ENCODE measurements at places on chromosomes 4 and X.
A peak's percentile ranks its signal among the peaks of the same experiment; 100 is the strongest.

DNA sequence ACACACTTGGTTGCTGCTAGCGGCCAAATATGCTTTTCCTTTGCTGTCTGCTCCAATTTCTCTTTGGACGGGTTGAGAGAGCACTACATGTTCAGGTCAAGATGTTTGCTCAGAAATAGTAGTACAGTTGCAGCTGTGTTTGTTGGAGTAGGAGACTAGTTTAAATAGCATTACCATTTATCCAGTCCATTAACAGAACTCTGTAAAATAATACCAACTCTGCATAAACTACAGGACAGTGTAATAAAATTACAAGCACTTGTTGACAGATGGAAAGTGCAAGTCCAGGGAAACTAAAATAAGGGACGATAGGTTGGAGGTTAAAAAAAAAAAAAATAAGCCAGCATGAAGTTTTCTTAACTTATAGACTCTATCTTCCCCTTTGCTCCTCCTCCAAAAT lies 20.2 kb downstream of the SLIT2 start:
- no peak for DNase-seq

DNA sequence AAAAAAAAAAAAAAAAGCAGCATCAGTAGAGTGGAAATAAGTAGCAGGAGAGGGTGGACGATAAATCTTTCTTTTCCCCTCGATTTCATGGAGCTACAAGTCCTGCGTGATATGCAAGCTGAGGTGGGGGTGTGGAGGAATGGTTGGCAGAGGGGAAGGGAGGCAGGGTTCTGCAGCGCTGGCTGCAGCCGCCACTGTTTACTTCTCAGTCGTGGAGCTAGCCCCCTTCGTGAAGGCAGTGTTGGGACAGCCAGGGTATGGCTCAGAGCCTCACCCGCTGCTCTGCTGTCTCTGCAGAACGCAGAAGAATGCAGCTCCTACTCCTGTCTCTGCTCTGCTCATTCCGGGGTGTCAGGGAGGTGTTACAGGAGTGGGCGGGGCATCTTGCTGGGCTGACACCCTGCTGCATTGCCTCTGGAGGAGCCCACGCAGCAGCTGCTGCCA lies 140.6 kb downstream of the GPM6A start:
- DNase-seq = no peak

DNA sequence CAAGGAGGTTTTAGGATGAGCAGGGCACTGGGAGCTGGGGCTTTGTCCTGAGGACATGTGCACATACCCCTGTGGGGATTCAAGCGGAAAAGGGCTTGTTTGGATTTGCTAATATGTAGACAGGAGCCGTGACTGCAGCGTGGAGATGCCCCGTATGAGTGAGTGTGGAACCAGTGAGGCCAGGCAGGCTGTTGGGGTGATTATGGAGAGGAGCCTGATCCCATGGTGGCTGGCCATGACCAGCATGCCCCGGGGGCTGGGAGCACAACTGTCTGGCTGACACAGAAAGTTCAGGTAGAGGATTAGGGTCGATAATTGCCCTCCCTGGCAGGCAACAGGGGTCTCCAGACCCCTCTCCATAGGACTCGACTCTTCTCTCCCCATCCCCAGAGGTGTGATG lies 68.8 kb upstream of the STX18 start:
- no peak for DNase-seq

- DNase-seq = no peak
These were observed 103.1 kb downstream of the CHIC2 start for GRCh38 chr4:53961351-53961750.

GRCh38 chr4:6873291-6873690 lies 36.3 kb upstream of the TBC1D14 start:
- DNase-seq = peak; percentile 28

GRCh38 chr4:185120631-185120946 lies 22.5 kb upstream of the SLC25A4 start:
- no peak for DNase-seq

- DNase-seq = peak; percentile 1
These were observed 1115.5 kb downstream of the NLGN4X start for GRCh38 chrX:5113128-5113527.

- no peak for DNase-seq
These were observed 423.3 kb upstream of the TENM3 start for GRCh38 chr4:181819946-181820345.

DNA sequence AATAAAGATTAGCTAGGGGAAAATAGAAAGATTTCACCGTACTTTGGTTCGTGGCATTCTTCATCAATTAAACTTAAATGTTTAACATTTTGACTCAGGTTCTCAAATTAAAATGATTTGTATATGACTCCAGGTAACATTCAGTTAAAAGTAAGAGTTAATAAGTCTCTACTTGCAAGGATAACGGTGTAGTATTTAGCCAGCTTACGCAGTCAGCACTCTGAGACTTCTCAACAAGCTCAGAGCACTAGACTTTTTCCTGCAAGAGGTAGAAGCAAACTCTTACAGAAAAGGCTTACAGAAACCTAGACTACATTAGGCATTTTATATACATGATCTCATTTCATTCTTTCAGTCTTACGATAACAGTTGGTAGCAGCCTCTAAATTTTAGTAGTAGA lies 96.4 kb upstream of the PPARGC1A start:
- no peak for DNase-seq

DNA sequence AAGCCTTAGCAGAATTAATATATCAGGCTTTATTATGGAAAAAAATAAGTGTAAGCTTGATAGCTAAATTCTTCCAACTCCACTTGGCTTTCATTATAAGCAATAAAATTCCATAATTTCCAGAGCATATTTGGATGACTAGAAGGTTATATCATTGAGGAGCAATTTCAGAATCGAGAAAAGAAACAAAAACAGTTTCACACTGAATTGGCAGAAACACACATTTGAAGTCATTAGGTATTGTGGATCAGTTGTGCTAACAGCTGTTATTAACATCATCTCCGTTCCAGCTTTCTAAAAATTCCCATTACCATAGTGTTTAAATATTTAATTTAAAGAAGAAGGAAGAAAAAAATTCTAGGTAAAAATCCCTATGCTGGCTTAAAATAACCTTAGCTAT lies 92.6 kb downstream of the ANTXR2 start:
- DNase-seq = no peak

- no peak for DNase-seq
These were observed 68.6 kb downstream of the RGS12 start for GRCh38 chr4:3361406-3361805.

- peak; percentile 44 for DNase-seq
These were observed 139.1 kb downstream of the VEGFC start for GRCh38 chr4:176653401-176654220.

DNA sequence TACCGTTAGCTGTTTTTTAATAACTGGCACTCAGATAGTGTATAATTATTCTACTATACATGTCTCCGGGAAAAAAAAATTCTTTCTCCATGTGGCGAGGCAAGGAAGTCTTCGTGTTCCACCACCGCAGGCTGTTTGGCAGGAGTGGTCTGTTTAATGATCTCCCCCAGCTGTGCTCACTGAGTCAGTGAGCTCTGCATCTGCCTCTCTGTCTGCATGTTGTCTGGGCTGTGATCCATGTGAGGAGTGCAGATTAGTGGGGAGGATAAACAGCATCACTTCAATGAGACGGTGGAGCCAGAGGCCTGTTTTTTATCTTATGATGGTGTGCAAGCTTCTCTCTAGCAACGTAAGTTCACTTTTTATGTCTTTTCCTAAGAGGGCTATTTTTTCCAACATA lies 69.8 kb downstream of the RPS3A start:
- peak; percentile 98 for DNase-seq

GRCh38 chrX:41827886-41828285 lies 95.5 kb downstream of the CASK start:
- DNase-seq = peak; percentile 81

GRCh38 chrX:44674906-44675305 lies 132.2 kb upstream of the FUNDC1 start:
- no peak for DNase-seq

DNA sequence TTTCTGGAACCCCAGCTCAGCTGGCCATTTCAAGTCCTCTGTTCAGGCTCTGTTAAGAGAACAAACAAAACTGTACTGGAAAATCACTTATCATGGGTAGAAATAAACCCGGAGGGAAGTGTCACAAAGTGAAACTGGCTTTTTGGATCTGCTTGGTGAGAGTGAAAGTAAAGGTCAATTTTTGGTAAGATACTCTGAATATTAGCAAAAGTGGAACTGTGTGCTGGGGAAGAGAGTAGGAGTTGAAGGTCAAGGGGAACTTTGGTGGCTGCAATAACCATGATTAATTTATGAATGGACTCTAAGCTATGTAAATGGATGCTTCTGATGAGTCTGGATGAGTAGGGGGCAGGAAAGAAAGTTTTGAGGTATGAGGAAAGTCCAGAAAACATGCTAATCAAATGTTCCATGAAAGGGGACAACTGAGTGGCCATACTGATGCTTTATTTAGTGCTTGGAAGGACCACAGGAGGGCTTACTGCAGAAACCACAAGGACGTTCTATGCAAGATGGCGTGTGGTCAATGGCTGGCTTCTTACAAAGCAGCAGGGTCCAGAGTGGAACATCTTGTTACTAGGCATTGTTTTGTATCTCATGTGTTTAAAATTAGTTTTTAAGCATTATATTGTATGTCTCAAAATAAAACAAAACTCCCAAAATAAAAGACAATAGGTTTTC lies 36.8 kb upstream of the TNIP3 start:
- no peak for DNase-seq

DNA sequence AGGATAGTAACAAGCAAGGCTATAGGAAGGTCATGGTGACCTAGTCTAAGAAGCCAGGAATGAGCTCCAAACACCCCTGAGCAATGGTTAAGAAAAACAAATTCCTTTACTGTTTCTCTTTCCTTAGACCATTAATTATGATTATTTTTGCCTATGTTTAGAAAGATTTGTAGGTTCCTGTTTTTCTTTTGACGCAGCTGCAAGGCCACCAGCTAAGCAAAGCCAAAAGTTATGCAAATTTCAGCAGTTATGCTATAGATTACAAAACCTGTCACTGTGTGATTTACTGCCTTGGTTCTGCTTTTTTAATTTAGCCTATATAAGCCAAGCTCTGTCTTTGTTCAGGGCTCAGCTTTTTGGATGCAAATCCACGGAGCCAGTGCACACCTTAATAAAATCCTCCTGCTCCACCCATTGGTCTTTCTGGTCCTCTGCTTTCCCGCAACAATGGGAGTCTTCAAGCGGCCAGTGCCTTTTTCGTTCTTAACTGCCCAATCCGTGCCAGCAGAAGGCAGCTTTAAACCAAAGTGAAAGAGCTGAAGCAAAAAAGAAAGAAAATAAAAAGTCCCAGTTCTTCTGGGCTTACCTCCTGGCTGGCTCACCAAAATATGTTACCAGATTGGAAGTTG lies 1.4 kb upstream of the CEP135 start:
- peak; percentile 80 for DNase-seq

DNA sequence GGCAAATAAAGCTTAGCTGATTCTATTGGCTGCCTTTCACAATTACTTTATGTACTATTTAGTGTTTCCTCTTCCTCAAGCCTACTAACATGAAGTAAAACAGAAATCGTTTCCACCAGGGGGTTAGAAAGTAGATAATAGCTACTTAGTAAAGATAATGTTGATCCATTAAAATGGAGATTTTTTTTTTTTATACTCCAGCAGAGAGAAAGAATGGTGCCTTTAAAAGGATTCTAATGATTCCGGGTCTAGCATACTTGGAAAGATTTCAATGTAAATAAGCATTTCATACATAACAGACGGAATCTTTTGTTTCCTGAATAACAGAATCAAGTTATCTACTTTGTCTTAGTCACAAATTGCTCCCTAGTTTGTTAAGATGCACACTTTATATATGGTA lies 37.1 kb downstream of the GK start:
- DNase-seq = no peak

GRCh38 chr4:80091184-80091583 lies 18.2 kb upstream of the ANTXR2 start:
- no peak for DNase-seq

DNA sequence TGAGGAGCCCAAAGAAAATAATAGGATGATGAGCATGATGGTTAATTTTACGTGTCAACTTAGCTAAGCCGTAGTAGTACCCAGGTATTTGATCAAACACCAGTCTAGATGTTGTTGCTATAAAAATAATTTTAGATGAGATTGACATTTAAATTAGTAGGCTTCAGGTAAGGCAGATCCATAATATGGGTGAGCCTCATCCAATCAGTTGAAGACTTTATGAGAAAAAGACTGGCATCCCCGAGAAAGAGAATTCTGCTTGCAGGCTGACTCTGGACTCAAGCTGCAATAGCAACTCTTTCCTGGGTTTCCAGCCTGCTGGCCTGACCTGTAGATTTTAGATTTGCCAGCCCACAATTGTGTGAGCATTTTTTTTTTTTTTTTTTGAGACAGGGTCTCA lies 192.8 kb upstream of the LNX1 start:
- no peak for DNase-seq

DNA sequence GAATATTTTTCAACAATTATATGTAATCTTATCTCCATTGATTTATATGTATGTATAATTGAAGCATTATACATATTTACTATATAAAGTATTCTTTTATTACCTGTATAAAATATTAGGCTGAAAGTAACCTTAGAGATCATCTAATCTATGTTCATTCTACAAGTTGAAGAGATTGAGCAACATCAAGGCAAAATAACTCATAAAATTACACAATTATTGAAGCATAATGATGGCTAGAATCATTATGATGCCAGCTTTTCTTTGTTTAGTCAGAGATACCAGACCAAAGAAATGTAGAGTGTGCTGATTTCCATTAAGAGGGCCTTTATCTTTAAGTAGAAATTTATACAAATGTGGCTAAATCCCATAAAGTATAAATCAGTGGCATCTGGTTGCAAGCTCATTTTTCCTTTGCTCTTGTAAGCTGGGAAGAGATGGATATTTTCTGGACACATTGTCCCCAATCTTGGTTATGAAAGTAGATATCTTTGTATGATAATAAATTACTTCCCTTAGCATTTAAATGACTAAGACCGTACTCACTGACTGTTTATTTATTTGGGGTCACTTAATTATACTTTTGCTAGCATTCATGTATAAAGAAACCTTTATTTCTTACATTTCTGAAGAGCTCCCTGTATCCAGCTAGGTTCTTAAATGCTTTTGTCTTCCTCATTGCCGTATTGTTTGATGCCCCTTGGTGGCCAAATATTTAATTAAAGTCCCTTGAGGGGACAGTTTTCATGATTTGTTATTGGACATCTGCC lies 339.8 kb downstream of the PCDH7 start:
- peak; percentile 51 for DNase-seq

- peak; percentile 97 for DNase-seq
These were observed 42.8 kb upstream of the KLF3 start for GRCh38 chr4:38621028-38621684.

GRCh38 chr4:115113506-115114106 lies at the start of gene NDST4:
Gene NDST4, minus strand, starts transcription at chr4:115113620. Its CDS starts 36,584 bp downstream, at chr4:115077036.
- peak; percentile 20 for DNase-seq

All from fibroblast of villous mesenchyme (primary cell).